ENCODE measurements at places on chromosomes 6 and 20.

- DNase-seq = no peak
Observed at GRCh38 chr6:144106206-144106605, 10.8 kb upstream of the SF3B5 start.

GRCh38 chr6:127277878-127278843, 11.5 kb downstream of the RNF146 start:
- DNase-seq = no peak

DNA sequence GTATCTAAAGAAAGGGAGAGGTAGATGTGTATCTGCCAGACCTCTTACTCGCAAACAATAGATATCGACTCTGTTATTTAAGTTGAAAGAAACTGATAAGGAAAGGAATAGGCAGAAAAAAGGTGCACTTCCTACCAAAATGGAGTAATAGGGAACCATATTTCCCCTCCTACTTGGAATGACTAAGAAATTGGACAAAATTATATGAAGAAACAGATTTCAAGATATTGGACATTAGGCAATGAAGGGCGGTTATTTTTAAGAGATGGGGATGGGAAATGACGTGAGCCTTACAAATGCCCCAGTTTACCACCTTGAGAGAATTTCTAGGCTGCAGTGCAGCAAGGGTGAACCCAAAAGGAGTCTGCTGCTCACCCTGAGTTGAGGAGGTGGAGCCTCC, 108.9 kb downstream of the ADTRP start:
- DNase-seq = no peak

DNA sequence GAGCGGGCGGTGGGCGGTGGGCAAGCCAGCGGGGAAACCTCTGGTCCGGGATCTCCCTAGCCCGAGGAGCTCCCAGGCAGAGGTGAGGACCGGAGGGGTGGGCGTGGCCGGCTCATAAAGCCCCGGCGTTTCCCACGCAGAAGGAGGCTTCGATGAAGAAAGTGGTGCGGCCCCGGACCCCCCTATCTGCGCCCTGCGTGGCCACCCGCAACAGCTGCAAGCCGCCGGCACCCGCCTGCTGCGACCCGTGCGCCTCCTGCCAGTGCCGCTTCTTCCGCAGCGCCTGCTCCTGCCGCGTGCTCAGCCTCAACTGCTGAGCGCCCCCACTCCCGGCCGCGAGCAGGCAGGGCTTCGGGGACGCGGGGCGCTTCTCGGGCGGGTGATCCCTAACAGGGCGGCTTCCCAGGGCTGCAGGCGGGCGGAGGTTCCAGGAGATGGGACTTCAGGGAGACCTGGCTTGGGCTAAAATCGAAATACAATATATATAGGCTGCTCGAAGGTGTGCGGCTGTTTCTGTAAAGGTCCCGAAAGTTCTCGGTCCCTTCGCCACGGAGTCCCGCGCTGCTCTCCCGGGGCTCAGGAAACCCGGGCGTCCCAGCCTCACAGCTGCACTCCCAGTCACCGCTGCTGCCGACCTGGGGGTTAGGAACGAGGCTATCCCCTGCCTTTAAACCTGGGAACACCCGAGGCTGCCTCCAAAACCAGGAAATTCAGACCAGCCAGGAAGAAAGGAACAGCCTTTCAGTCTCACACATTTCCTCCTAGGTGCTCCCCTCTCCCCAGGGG, 27.8 kb downstream of the ASIP start:
- peak; percentile 33 for DNase-seq

DNA sequence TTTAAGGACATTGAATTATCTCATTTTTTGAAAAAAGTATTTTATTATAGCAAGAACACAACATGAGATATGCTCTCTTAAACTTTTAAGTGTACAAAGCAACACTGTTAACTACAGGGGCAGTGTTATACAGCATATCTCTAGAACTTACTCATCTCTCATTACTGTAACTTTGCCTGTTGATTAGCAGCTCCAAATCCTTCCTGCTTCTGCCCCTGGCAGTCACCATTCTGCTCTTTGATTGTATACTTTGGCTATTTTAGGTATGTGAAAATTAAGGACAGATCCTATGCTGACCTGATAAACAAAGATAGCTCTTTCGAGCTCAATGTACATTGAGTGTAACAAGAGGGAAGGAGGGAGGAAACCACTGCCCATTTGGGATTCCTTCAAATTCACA, 1349.8 kb upstream of the GJE1 start:
- no peak for DNase-seq

- DNase-seq = no peak
Observed at GRCh38 chr6:36740818-36741179, 43.2 kb downstream of the RAB44 start.

GRCh38 chr6:149235130-149235561, 82.4 kb upstream of the TAB2 start:
- DNase-seq = peak; percentile 34

- no peak for DNase-seq
Observed at GRCh38 chr20:41501376-41501775, 116.8 kb downstream of the CHD6 start.

DNA sequence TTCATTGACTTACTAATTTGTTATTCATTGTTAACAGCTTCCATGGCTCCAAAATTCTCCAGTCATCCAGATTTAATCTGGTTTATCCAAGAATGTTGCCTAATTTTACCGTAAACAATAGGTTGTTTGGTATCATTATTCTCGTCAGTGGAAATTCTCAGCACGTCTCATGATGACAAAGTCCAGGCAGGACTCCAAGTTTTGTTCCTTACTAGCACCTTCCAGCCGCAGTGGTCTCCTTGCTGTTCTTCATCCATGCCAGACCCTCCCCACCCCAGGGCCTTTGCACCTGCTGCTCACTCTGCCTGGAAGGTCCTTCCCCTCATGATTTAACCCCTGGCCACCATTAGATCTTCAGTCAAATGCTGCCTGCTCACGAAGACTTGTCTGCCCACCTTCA, 48.1 kb upstream of the NAA20 start:
- no peak for DNase-seq

- no peak for DNase-seq
Observed at GRCh38 chr20:13312300-13312699, 91.2 kb downstream of the ISM1 start.

DNA sequence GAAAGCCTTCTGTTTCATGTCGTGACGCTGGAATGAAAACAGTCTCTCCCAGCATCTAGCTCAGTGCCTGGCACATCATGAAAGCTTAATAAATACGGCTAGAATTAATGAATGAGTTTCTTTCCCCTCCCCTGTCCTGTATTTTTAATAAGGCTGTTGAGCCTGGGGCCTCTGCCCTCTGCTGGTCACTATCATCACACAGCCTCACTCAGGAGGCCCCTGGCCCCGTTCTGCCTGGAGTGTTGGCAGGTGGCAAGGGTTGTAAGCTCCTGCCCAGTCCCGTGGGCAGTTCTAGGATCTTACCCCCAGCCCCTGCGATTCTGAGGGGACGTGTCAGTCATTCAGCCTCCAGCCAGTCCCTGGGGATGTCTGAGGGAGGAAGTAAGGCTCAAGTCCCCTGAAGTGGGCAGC, 41.4 kb downstream of the PHACTR3 start:
- DNase-seq = no peak

DNA sequence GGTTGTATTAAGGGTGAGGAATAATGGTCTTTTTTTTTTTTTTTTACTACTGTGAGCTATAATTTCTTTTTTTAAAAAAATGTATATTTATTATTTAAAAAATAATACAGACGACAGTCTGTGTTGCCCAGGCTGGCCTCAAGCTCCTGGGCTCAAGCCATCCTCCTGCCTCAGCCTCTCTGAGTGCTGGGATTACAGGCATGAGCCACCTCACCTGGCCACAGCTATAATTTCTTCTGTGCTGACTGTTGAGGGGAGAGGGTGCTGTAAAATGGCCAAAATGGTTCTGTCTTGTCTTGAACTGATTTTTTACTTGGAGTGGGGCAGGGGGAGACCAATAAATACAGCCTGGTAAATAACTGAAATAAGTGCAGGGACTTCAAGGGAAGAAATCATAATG, 3.6 kb downstream of the SRSF3 start:
- no peak for DNase-seq

DNA sequence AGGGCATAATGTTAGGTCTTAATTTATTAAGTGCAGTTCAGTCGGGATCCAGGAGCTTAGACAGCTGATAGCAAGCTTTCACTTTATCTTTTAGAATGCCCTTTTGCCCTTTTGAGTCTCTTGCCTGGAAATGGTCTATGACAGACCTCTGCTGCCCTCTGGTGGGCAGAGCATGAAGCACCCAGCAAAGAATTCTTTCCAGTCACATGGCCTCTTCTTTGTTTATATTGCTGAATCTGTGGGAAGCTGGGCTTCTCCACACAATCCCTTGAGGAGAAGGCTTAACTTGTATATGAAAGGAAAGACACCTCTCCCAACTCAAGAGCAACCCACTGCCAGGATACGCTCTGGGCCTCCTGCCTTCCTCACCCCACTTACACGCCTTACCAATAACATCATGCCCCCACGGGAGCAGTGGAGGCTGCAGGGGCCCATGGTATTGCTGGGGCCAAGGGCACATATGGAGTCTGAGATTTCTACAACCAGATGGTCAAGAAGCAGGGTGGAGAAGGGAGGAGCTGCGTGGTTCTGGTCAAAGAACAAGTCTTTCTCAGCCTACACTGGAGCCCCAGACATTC, 20.4 kb downstream of the WFDC3 start:
- DNase-seq = peak; percentile 76

GRCh38 chr6:2749969-2750600, 637 bp downstream of the MYLK4 start:
- no peak for DNase-seq

GRCh38 chr20:23091721-23092383, 5.7 kb upstream of the CD93 start:
- DNase-seq = no peak

- peak; percentile 26 for DNase-seq
Observed at GRCh38 chr6:130322673-130323268, 43.0 kb upstream of the TMEM200A start.

- DNase-seq = peak; percentile 73
Observed at GRCh38 chr6:17962436-17963031, 24.9 kb downstream of the KIF13A start.

DNA sequence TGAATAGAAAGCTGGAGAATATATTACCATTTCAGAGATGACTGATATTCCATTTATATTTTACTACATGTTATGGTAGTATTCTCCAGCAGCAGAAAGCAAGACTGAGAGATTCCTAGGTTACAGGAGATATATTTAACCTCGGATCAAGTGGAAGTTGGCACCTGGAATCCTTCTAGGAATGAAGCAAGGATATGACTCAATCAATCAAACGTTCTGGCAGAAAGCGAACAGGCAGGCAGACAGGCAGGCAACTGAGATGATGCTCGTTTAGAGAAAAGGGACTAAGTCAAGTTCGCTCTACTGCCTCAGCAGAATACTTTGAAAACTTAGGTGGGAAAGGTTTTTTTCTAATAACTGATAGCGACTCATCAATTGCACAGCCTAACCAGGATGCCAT, 46.2 kb downstream of the PAK5 start:
- DNase-seq = no peak

DNA sequence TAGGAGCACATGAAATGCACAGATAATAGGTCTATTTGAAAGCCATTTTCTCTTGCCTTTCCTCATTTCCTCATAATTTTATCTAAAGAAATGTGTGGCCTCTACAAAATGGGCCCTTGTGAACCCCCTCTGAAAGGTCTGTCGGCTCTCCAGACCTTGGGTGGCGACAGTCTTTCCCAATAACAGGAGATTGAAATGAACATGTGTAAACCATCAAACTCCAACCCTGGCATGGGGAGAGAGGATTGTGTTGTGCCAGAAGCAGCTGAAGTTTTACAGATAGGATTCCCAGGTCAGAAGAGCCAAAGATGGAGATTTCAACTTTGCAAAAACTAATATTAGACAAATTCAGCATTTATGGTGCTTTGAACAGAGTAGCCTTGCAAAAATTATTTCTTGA, 277.1 kb upstream of the ECI2 start:
- no peak for DNase-seq

DNA sequence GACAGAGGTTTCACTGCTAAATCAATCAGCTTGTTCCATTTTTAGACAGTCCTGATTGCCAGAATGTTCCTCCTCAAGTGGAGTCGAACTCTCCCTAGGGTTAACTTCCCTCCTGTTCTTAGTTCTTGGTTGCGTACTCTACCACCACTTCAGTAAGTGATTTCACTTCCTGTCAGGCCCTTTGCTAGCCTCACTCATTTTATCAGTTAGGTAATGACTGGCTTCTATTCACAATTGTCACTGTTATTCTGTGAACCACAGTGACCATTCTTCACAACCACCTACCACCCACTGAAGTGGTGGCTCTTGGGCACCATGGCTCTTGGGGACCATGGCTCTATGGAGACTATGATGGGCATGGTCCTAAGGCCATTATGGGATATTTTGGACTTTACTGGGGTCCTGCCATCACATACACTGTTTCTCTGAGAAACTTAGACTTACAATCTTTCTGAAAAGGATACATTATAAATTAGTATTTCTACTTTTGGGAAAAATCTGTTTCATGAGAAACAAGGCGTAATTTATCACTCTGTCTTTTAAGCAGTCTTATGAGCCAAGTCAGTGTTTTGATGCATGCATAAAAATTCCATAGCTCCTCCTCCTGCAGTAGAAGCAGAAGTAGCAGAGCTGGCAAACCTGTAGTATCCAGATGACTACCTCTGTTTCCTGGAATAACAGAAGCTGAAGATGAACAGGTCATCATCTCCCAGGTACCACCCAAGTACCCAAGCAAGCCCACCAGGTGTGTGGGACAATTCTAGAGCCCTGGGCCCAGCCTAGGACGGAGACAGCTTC, 66.3 kb downstream of the ATXN1 start:
- DNase-seq = no peak

GRCh38 chr6:37654727-37655500, 42.8 kb downstream of the MDGA1 start:
- no peak for DNase-seq

- no peak for DNase-seq
Observed at GRCh38 chr6:137146206-137146605, 27.2 kb downstream of the IL22RA2 start.

DNA sequence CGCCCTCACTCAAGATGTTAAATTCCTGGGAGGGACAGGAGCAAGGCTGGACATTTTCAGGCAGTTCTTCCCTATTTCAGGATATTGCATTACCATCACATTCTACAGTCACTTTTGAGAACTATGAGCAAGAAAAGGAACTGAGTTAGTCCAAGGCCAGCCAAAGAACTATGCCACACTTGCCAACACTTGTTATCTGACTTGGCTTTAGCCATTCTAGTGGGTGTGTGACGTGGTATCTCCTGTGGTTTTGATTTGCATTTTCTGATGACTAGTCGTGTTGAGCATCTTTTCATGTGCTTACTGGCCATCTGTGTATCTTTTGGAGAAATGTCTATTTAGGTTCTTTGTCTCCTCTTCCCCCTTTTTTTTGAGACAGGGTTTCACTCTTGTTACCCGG, 12.0 kb downstream of the XRN2 start:
- no peak for DNase-seq
